Stimulated activated CD8-positive, alpha-beta memory T cell treated with anti-CD3 and anti-CD28 coated beads, Interleukin-12 subunit alpha, Interleukin-12 subunit beta, amount 100 ng/mL, for 1 hour (primary cell): ENCODE measurements at places on chromosomes 2 and 18.

GRCh38 chr2:44902217-44903137 lies 39.0 kb upstream of the SIX3 start:
- DNase-seq: no peak

- no peak for DNase-seq
Measured at GRCh38 chr2:70607121-70607561, 53.5 kb upstream of the TGFA start.

- DNase-seq: no peak
Measured at GRCh38 chr2:203583701-203584100, 48.6 kb upstream of the RAPH1 start.

- DNase-seq: no peak
Measured at GRCh38 chr18:72542984-72543356, 1.2 kb downstream of the CBLN2 start.

DNA sequence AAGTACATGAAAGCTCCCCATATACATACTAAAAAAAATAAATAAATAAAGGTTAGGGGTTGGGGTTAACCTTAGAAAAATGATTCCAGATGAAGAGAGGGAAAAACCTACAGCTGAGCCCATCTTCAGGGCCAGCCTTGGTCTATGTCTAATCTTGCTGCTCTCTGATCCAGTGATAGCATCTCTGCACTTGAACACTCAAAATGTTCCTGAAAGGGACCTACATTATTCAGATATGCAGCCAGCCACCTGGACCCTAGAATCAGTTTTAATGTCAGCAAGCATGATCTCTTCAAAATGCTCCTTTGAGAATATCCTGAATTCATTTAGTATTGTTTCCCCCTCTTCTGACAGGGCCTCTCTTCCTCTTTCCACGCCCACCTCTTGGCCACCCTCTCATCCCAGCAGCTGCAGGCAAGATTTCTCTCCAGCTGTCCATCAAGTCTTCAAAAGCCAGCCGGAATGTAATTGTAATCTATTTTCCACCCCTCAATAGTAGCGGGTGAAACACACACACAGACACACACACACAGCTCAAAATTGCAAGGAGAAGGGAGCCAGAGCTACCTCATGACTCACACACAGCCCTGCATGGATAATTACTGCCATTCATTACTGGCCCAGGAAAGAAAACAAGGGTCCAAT lies 135.5 kb downstream of the MYO3B start:
- DNase-seq: no peak
